ENCODE measurements at places on chromosomes 6 and 20.

- no peak for DNase-seq
These were observed 86.8 kb downstream of the GPR6 start for GRCh38 chr6:110064744-110065524.

DNA sequence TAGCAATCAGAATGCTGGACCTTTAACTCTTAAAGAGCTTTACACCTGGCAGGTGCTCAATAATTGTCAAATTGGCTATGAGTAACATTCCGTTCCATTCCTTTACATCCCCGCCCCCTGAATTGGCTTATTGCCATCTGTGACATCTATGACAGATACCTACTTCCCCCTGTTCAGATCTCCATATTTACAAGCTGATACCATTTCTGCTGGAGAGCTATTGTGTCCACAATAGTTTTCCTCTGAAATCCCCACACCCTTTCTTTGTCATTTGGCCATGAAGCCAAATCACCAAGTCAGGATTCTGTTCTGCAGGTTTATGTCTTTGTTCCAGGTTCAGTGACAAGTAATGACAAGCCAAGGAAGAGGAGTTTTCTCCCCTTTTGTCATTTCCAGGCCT is 3.2 kb downstream of the CDH26 start:
- no peak for DNase-seq

GRCh38 chr20:23285536-23285935 is 65.1 kb upstream of the NXT1 start:
- DNase-seq = no peak

- peak; percentile 78 for DNase-seq
These were observed 814 bp upstream of the HSP90AB1 start for GRCh38 chr6:44245912-44246662.

DNA sequence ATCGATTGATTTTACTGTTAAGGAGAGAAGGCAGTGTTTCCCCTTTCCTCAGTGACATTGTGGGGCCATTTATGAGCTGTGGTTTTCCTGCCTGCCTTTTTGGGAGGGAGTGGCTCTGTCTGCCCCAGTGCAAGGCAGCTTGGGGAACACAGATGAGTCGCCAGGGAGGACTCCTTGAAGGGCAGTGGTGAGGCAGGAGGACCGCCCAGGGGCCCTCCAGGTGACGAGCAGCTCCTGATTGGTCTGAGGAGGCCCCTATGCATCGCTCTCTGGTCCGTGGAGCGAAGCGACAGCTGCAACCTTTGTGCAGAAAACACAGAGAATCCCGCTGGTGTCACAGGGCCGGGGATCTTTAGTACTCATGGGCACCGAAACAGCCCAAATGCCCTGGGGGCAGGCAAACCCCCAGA is 100.3 kb downstream of the TMEM242 start:
- DNase-seq = no peak
